ENCODE measurements at places on chromosomes 11 and 22.

- no peak for DNase-seq
Measured at GRCh38 chr22:48426466-48427380, 1401.0 kb downstream of the BRD1 start.

- no peak for DNase-seq
Measured at GRCh38 chr11:47270331-47271271, 668 bp downstream of the MADD start.

- DNase-seq: no peak
Measured at GRCh38 chr11:83241291-83241946, 44.7 kb downstream of the CCDC90B start.

DNA sequence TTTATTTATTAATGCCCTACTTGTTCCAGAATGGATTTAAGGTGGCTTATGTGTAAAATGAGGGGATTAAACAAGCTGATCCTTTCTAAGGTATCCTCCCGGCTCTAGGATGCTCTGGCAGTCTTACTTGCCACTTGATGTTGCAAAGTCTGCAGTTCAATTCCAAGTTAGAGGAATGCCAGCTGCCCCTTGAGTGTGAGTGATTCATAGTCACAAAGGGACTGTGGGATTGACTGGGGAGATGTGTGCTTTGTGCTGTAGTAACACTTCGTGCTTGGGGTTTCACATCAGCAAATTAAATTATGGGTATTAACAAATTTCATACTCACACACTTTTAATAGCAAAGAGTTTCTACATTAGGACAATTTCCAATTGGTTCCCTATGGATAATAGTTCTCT is 550.8 kb upstream of the CADM1 start:
- no peak for DNase-seq

DNA sequence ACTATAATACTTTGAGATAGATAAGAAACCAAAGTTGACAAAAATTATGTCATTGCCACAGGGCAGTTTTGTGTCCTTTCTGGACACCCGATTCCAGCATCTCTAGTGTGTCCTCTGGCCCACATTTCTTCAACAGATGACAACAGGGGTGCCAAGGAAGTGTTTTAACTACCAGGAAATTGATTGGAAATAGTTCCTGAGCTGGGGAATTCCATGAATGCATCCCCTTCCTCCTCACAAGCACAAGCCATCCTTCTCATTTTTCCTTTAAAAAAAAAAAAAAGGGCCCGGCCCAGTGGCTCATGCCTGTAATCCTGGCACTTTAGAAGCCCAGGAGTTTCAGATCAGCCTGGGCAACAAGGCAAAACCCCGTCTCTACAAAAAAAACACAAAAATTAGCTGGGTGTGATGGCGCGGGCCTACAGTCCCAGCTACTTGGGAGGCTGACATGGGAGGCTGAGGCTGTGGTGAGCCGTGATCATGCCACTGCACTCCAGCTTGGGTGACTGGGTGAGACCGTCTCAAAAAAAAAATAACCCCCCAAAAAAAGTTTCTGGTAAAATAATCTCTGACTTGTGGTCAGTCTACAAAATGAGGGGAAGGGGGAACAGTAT is 797 bp upstream of the B3GAT3 start:
- no peak for DNase-seq

- DNase-seq: no peak
Measured at GRCh38 chr22:32534252-32535235, 59.9 kb downstream of the FBXO7 start.

DNA sequence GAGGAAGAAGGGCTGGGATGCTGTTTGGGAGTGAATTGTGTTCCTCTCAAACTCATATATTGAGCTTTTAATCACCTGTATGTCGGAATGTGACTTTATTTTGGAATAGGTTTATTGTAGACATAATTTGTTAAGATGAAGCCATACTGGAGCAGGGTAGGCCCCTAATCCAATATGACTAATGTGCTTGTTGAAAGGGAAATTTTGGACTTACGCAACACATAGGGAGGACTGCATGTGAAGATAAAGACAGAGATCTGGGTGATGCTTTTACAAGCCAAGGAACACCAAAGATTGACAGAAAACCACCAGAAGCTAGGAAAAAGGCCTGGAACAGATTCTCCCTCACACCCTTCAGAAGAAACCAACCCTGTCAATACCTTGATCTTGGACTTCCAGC is 43.2 kb upstream of the OVCH2 start:
- no peak for DNase-seq

DNA sequence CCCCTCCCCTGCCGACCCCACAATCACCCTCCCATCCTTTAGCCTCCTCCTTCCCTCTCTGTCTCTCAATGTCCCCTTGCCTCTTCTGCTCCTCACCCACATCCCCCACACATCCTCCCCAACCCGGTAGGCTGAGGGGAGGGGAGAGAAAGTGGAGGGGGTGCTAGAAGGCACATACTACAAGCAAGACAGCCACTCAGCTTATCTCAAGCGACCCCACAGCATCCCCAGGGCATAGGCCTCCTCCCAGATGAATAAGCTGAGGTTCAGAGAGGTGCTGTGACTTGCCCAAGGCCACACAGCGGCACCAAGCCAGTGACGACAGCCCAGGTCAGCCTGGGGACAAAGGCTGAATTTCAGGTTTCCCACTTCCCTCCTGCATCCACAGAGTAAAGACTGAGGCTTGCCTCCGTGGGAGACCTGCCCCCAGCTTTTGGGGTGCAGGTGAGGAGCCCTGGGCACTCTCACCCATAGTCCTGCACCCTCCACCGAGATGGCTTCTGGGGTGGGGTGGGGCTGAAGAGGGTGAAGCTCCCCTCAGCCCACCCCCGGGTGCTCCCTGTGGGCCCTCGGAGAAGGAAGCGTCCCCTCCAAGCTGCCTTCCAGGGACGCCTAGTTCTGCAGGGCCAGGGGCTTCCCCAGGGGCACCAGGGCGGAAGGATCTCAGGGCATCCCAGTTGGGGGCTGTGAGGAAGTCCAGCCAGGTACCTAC is 511 bp downstream of the RAC2 start:
- no peak for DNase-seq

- DNase-seq: no peak
Measured at GRCh38 chr11:86620891-86621521, 51.4 kb downstream of the ME3 start.

DNA sequence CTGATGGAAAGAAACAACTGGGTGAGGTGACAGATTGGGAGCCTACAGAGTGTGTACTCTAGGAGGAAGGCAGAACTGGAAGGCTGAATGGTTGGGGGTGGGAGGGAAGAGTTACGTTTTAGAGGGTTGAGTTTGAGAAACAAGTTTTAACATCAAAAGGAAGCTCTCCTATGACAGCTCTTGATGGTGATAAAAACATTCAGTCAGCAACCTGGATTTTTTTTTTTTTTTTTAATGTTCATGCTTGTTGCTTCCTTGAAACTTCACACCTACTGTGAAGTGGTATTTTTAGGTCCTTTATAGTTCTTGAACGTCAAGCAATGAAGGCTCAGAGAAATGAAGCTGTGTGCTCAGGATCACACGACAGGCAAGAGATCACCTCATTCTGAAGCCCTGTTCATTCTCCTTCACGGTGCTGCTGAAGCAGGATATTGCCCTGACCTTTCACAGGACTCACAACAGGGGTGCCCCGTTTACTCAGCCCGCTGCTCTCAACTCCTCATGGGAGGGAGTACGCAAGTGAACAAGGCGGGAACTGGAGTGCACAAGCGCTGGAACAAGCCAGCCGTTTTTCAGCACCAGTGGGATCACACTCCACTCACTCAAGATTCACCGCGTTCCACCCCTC is 1.6 kb upstream of the TMEM109 start:
- no peak for DNase-seq

DNA sequence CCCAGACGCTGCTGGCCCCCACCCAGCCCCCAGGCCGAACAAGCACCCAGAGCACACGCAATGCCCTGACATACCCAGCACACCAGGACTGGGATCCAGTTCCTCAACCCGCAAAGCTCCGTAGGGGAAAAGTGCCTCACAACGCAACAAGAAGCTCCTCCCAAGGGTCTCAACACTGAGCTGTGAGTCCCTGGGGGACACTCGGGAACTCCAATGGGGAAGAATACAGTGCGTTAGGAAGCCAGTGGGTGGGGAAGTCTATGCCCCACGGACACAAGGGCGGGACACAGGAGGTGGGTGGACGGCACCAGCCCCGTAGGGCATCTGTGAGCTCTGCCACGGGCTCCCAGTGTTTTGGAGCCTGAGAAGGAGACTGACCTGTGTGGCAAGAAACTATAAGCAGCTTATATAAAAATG is 1.6 kb downstream of the DEAF1 start:
- DNase-seq: no peak

DNA sequence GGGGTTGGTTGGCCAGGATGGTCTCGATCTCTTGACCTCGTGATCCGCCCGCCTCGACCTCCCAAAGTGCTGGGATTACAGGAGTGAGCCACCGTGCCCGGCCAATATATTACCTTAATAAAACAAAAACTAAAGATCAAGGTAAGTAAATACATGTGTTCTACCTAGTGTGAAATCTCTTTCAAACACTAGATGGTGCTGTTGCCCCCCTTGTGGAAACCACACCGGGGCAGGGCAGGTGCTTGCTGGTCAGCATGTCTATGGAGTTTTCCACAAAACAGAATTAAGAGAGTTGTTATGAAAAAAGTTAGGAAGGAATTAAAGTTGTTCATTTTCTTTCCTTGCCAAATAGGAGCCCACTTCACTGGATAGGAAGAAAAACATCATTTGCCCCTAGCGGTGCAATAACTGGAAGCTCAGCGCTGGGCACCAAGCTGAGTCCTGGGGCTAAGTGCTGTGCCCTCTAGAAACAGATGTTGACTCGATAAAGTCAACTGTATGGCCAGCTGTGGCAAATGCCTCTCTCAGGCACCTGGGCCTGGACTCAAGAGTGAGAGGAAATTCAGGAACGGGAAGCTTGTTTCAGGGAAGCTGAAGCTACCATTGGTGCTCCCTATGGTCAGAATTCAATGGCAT is 6.3 kb upstream of the KCNJ5 start:
- DNase-seq: no peak

DNA sequence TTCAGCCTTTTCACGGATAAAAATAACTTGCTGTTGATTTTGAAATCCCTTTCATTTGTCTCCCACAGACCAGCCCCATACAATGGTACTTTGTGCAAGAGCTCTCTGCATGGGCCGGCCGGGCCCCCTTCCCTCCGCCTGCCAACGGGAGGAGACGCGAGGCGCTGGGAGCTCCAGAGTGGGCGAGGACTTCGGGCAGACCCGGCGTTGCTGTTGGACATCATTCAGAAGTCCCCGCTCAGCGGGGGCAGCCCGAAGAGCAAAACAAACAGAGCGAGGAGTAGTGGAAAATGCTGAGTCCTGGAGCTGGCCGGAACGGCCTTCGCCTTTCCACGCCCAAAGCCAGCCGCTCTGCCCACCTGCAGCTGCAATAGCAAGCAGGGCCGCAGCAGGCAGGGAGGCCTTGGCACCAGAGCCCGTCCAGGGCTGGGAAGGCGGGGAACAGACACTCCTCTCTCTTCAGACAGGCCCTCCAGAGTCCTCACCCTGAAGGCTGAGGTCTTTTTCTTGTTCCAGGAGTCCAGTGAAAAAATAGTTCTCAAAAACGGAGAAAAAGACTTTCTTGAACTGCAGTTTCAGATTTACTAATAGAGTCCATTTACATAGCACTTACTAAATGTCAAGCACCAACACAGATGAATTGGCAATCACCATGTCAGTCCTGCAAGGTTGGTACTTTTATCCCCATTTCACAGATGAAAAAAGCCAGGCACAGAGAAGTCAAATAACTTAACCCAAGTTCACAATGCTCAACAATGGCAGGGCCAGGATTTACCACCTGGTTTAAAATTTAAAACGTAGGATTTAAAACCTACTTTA is 135.5 kb downstream of the ETS1 start:
- no peak for DNase-seq

DNA sequence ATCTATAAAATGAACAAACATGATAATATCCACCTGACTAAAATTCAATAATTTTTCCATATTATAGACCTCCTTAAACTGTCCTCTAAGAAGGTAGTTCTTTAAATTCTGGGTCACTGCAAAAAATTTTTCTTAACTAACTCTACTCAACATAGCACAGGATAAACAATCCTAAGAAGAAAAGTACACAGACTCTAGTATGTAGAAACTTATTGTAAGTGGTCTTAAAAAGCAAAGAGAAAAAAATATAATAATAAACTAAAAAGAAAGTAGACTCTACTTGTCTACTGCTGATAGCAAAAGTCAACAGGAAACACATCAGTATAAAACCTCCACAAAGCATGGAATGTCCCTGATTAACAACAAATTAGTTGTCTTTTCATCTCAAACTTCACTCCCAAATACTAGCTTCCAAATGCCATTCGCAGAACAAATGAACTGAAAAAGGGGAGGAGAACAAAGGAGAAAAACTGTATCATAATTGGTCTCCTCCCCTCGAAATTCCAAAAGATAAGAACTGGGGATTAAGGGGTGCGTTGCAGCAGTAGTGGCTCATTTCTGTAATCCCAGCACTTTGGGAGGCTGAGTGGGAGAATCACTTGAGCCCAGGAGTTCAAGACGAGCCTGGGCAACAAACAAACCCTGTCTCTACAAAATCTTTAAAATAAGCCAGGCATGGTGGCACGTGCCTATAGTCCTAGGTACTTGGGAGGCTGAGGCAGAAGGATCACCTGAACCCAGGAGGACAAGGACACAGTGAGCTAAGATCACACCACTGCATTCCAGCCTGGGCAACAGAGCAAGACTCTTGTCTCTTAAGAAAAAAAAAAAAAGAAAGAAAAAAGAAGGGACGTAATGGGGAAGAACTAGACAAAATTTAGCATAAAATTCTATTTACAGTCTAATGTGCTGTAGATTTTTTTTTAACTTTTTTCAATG is 6.5 kb downstream of the FCHSD2 start:
- DNase-seq: no peak

- DNase-seq: no peak
Measured at GRCh38 chr11:64799623-64800302, 3.3 kb downstream of the MAP4K2 start.

- no peak for DNase-seq
Measured at GRCh38 chr22:20805972-20806471, 32.1 kb downstream of the SERPIND1 start.

DNA sequence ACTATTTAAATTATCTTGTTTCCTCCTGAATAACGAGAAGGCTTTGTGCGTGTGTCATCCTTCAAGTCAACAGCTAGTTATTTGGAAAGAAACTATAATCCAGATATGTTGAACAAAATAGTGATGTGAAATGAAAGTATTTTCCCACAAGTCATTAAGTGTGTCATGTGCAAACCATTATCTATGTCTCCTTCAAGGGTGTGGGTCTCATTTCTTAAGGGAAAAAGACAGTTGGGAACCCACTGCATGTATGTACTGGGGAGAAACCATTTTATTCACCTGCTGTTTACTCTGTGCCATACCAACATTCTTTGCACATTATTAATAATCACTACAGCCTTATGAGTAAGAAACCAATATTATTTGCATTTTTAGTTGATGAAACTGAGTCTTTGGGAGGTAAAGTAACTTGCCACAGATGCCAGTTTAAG is 145.3 kb upstream of the CTSC start:
- no peak for DNase-seq

Measured in non-pigmented ciliary epithelial cell (primary cell).